ENCODE measurements at places on chromosomes 3 and 15.

DNA sequence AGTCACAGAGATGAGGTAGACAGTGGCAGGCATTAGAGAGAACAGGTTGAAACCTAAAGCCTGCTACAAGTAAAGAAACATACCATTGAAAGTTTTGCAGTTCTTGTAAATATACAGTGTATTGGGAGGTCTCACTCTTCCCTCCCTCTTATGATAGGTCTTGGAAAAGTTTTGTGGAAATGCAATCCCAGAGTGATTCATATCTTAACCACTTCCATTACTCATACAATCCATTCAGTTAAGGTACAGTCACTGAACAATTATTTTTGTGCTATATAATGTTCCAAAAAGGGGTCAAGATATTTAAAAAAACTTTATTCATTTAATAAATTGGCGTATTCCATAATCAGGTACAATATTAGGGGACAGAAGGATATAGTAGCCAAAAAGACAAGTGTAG is 737.7 kb upstream of the ALCAM start:
- DNase-seq, result no peak

GRCh38 chr3:98390366-98390765 is at the start of gene OR5K3:
TSS of gene OR5K3 (plus strand) at chr3:98390666. CDS start at chr3:98390666, 0 bp downstream.
- no peak for DNase-seq

DNA sequence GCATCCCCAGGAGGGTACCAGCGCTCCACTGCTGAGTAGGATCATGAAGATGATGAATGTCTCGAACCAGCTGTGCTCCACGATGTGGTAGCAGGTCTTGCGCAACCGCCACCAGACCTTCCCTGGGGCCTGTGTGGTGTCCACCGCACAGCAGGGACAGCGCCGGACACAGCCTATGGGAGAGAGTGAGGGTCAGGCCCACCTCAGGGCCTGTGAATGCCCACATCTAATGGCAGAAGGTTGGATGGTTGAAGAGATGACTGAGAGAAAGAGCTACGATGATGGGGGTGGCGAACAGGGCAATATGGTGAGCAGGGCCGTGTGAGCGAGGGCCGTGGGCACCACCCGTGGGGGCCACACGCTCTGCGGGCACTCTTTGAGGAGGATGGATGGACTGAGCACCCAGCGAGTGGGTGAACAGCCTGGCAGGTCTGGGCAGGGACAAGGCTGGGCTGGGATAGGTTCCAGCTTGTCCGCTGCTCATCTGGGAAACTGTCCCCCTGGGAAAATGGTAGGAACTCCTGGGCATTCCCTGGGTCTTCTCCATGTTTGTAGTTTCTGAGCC is 74.1 kb downstream of the SCN5A start:
- DNase-seq, result no peak

- DNase-seq, result no peak
Measured at GRCh38 chr15:87461631-87462030, 794.9 kb downstream of the NTRK3 start.
